ENCODE measurements at places on chromosomes 5 and 9.
A peak's percentile ranks its signal among the peaks of the same experiment; 100 is the strongest.

- DNase-seq, result no peak
Measured at GRCh38 chr5:66870708-66871107, 274.5 kb downstream of the MAST4 start.

DNA sequence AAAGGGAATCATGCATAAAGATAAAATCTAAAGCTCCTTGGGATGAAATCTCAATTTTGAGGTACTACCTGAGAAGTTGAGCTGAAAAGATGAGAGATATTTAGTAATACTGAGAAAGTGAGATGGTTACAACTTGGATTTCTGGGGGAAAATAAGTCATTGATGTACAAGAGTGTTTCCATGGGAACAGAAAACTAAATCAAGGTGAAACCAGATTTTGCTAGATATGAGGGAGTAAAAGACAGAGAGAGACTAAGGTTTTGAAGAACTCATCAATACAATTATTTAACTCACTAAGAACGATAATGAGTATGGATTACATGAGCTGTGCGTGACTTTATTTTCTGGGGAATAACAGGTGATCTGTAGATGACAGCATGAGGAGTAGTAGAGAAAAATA, 10.2 kb upstream of the ST8SIA4 start:
- DNase-seq, result no peak

- no peak for DNase-seq
Measured at GRCh38 chr5:169527863-169528262, 55.7 kb upstream of the SPDL1 start.

GRCh38 chr5:32932241-32932935, 221.3 kb downstream of the NPR3 start:
- no peak for DNase-seq

GRCh38 chr9:34989946-34990635, 546 bp downstream of the DNAJB5 start:
- peak; percentile 15 for DNase-seq

GRCh38 chr5:58937031-58937681, 354.3 kb downstream of the RAB3C start:
- no peak for DNase-seq

- no peak for DNase-seq
Measured at GRCh38 chr9:134004131-134004873, 12.2 kb upstream of the VAV2 start.

DNA sequence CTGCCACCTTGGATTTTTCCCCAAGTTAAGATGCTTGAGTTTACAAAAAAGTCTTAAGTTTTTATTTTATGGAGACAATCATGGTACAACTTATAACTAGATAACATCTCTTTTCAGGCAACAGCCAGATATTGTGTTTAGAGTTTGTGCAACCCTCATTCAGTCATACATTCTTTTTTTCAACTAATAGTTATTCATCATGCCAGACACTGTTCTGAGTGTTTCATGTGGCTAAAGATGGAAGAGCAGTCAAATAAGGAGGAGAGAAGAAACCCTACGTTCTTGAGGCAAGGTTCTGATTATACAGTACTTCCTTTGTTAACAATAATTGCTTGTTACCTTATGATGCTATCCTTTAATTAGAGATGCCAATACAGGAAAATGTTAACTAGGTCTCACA, 42.1 kb upstream of the ZNF462 start:
- DNase-seq, result no peak

DNA sequence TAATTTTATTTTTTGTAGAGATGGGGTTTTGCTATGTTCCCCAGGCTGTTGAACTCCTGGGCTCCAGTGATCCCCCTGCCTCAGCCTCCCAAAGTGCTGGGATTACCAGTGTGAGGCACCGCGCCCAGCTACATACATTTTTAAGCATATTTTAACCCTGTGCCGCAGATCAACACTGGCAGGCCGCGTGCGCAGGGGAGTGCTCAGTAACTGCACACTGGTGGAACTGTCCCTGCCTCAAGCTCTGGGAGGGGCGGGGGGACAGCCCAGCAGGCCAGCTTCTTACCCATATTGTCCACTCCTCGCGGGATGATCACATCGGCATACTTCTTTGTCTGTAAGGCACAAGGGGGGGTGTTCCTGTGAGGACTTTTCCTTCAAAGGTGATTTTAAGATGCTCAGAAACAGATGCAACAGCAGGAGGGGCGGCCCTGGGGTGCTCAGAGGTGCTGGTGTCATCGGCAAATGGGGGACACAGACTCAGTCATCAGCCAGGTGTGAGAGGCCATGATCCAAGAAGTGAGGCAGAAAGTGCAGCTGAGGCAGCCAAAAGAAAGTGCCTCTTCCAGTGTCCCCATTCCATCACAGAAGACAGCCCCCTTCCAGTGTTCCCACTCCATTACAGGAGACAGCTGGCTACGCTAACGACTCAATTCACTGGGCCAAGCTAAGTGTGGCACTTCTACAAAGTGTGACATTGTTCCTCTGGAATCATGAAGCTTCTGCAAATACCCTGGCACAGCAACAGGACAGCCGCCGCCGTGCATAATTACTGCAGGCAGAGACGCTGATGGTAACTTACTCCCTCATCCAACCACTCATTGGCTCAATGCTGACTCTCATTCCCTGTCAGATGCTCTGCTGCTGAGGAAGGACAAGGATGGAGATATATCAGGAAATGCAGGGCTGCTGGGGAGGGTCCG, 5.2 kb downstream of the UCK1 start:
- DNase-seq, result no peak

GRCh38 chr5:79961716-79962574, 29.1 kb downstream of the MTX3 start:
- DNase-seq, result no peak

GRCh38 chr5:170466988-170467707, 36.7 kb upstream of the KCNIP1 start:
- DNase-seq, result no peak

DNA sequence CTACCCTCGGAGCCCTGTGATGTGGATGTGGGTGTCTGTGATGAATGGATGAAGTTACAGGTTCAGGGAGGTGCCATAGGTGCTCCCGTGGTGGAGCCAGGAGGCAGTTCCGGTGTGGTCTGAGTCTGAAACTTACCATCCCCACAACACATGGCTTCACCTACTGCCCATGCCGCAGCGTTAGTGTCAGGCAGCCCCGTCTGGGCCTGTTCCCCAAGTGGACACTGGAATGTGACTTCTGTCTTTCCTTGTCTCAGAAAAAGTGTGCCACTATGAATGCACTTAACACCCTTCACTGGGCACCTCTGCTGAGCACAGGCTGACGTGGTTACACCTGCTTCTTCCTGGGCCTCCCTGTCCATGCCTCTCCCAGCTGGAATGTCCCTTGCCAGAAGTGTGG, 8.6 kb downstream of the ANKRD33B start:
- DNase-seq, result no peak

- DNase-seq, result no peak
Measured at GRCh38 chr5:42851481-42851880, 39.8 kb upstream of the SELENOP start.

DNA sequence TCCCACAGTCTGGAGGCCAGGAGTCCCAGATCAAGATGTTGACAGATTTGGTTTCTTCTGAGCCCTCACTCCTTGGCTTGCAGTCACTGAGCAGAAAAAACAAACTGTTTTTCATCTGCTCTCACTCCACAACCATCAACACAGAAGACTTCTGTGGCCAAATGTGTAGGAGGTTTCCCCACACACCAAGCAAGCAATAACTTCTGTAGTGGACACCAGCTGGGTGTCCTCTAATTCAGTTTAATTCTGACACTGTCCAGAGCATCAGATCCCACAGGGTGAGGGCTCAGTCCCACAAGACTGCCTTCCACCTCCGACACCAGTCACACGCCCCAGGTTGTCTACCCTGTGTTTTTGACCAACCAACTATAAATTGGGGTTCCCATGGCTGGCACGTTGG, 209.9 kb downstream of the AOPEP start:
- DNase-seq, result no peak

- DNase-seq, result no peak
Measured at GRCh38 chr9:120375316-120375715, 204.7 kb downstream of the CDK5RAP2 start.

GRCh38 chr9:129464972-129465833, 155.7 kb downstream of the C9orf50 start:
- no peak for DNase-seq

DNA sequence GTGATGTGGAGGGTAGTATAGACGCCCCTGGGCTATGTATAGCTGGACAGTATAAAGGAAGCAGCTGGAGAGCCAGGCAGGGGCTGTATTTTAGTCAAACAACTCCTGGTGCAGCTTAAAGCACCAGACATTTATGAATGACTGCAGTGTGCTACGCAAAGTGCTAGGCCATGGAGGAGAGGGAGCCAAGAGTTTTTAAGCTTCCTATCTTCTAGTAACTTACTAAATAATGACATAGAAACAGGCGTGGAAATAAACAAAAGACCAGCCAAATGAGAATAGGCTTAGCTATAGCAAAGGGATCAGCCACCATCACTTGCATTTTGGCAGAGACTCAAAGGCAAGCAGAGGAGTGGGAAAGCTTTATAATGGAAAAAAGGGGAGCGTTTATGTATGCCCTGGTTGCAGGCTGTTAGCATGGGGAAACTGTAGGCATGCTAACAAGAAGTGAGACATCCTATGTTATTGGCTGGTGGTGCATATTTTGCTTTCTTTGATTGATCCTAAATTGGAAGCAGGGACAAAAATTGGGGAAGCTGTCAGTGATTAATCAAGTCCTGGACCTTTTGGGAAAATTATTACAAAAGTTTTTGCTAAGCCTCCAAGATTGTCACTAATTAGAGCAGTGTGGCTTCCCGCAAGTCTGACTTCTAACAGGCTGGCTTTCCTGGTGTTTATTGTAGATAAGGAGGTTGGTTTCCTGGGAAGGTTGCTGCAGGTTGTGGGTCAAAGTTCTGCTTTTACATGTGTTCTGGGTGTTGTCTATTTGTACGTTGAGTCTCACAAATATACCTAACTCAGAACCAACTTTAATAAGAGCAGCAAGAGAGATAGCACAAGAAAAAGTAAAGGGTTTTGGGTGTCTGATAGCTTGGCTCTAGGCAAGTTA, 46.6 kb downstream of the RAB3C start:
- no peak for DNase-seq

- DNase-seq, result no peak
Measured at GRCh38 chr9:133168432-133168831, 4.7 kb upstream of the GBGT1 start.

DNA sequence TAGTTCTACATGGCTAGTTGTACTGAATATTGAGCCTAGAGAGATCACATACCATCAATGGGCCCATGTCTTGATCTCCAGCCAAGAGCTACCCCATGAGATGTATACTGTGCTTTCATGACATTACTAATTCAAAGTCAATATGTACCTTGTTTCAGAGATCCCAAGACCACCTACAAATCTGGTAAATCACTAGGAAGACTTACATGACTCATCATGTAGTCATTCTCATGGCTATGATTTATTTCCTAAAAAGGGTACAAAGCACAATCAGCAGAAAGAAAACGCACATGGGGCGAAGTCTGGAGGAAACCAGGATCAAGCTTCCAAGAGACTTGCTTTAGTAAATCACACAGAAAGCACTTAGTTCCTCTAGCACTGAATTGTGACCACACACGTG, 103.0 kb downstream of the PCSK5 start:
- no peak for DNase-seq

GRCh38 chr9:91159664-91160121, 202.0 kb downstream of the AUH start:
- DNase-seq, result no peak

DNA sequence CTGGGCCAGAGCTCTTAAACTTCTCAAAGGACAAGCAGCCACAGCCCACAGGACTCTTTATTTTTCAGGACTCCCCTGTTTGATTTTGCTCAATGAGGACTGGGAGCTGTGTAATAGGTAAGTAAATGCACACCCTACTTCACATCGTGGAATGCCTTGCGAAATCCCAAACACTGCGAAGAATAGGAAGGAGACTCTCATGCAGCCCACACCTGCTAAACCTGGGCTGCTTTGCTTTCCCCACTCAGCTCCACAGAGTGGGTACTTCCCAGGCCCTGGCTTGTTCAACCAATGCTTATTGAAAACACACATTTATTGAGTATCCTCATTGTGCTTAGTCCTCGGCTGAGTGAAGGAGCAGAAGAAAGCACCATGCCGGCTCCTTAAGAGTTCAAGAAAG, 103.3 kb upstream of the FSTL4 start:
- DNase-seq, result no peak

- no peak for DNase-seq
Measured at GRCh38 chr9:27086818-27087680, 22.0 kb upstream of the TEK start.

DNA sequence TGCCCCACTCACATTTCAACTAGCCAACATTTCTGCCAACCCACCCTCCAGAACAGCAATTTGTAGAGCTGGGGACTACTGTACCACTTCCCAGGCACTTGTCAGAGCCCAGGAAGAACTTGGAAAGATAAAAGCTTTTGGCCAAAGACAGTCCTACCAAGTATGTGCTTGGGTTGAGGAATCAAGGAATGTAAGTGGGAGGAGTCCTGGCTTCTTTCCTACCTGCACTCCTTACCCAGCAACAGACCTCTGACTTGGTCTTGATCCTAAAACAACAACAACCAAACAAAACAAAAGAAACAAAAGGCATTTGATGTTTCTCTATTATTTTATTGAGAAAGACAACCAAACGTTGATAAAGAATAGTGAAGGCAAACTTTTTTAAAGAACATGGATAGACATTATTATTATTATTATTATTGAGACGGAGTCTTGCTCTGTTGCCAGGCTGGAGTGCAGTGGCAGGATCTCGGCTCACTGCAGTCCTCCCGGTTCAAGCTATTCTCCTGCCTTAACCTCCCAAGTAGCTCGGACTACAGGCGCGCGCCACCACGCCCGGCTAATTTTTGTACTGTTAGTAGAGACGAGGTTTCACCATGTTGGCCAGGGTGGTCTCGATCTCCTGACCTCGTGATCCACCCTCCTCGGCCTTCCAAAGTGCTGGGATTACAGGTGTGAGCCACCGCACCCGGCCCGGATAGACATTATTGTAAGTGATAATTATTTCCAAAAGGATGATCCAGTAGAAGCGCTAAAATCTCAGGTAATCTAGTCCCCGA, 33.5 kb downstream of the ANXA2R start:
- no peak for DNase-seq

GRCh38 chr9:114050226-114050568, 27.9 kb downstream of the AMBP start:
- DNase-seq, result no peak

DNA sequence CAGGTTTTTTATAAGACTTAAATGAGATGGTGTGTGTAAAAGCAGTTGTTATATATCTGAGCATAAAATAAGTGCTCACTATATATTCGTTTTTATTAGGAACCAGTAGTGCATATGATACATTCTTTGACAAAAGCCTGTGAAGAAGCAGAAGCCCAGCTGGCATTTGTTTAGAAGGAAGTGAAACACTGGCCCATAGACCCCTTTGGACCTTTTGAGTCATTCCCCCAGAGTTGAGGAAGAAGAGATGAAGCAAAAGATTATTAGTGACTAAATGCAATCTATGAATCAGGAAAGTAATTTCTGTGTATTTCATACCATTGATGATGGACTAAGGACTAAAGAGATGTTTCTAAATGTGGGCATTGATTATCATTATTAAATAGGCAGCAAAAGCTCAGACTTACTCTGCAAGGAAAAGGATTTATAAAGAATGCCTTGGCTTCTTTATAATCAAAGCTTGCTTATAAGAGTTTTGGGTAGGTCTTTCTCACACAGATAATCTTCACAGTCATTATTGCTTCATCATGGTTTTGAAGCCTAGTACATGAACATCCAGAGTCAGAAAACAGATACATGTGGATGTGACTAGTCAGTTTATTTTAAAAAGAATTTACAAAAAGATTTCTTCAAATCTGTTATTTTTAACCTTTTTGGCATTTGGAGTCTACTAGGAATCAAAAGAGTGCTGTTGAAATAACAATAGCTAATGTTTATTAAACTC, 16.9 kb upstream of the FER start:
- no peak for DNase-seq

- no peak for DNase-seq
Measured at GRCh38 chr9:116420993-116421538, 266.0 kb upstream of the TRIM32 start.

GRCh38 chr5:16561660-16562059, 55.1 kb downstream of the RETREG1 start:
- DNase-seq, result no peak
